ENCODE measurements at places on chromosomes 7 and 10.

GRCh38 chr10:94963901-94964300 is 25.4 kb downstream of the CYP2C9 start:
- DNase-seq = no peak

- no peak for DNase-seq
Measured at GRCh38 chr7:78315119-78315518, 516.5 kb downstream of the PHTF2 start.

- DNase-seq = no peak
Measured at GRCh38 chr7:40315277-40315676, 180.5 kb downstream of the SUGCT start.

- peak; percentile 77 for DNase-seq
Measured at GRCh38 chr7:132618956-132619305, 42.7 kb upstream of the PLXNA4 start.

GRCh38 chr7:151851145-151851751 is 25.7 kb downstream of the PRKAG2 start:
- DNase-seq = no peak

DNA sequence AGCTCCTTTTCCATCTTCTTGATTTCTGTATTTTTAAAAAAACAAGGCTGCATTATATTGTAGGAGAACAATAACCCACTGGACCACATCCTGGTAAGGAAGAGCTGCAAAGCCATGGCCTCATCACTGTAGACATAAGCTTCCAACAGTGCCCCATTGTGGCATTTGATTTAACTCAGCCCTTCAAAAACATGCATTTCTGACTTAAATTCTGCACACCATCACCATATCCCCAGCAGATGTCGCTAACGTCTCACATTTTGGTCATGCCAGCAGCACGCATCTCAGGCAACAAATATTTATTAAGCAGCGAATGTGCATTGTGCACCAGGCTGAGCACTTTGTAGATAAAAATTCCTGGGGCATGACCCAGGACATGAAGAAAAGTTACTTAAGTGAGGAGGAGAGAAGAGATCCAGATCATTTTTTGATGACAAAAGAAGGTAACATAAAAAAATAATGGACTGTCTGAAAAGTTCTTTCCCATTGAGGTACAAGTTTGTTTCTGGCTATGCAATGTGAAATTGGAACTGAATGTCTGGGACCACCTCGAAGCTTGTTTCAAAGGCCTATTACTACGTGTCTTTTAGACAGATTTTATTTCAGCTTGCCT is 164.6 kb upstream of the CDCA7L start:
- DNase-seq = peak; percentile 74

GRCh38 chr10:4246881-4247358 is 461.9 kb upstream of the KLF6 start:
- DNase-seq = peak; percentile 99

- DNase-seq = no peak
Measured at GRCh38 chr7:50342616-50343114, 38.1 kb downstream of the IKZF1 start.

GRCh38 chr7:44072364-44073231 is 7.2 kb upstream of the PGAM2 start:
- DNase-seq = peak; percentile 86

GRCh38 chr10:79244068-79244442 is 103.2 kb upstream of the PPIF start:
- DNase-seq = no peak

GRCh38 chr7:76358011-76358480 is 745 bp downstream of the YWHAG start:
- DNase-seq = peak; percentile 39

- no peak for DNase-seq
Measured at GRCh38 chr7:102326157-102326889, 29.9 kb downstream of the SPDYE6 start.

- DNase-seq = no peak
Measured at GRCh38 chr10:4688601-4689000, 137.4 kb upstream of the AKR1E2 start.

GRCh38 chr10:79146611-79147130 is 77.9 kb downstream of the ZMIZ1 start:
- no peak for DNase-seq

GRCh38 chr10:14254368-14254767 is 76.4 kb downstream of the FRMD4A start:
- peak; percentile 20 for DNase-seq

- no peak for DNase-seq
Measured at GRCh38 chr7:25196132-25196896, 32.0 kb downstream of the NPVF start.

DNA sequence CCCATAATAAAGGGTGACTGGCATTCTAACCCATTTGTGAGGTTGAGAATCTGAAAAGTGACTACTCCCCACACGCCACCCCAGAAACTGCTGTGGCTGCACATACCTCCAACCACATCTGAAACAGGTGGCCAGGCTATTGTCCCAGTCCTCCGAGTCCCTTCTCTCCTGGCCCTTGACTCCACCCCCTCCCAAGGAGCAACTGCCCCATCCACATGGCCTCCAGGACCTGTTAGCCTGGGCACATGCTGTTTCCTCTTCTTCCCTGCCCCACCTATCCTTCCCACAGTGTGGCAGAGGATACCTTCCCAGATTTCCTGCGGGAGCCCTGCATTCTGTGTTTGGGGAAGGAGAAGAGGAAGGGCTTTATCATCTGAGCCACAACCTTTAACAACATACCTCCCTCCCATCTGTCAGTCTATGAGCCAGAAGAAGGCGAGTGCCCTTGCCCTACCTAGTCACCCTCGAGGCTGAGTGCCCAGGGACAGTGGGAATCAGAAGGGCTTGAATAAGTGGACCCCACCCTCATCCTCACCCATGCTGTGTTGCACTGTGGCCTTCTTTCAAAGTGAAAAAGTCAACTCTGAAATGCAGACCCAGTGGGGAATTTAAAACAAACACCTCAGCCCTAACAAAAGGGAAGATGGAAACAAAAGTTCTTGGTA is 11.9 kb downstream of the STEAP1B start:
- no peak for DNase-seq

GRCh38 chr10:49417311-49418052 is 21.6 kb upstream of the DRGX start:
- DNase-seq = no peak
